Neural progenitor cell (in vitro differentiated cells): ENCODE measurements at places on chromosomes 4 and X.

DNA sequence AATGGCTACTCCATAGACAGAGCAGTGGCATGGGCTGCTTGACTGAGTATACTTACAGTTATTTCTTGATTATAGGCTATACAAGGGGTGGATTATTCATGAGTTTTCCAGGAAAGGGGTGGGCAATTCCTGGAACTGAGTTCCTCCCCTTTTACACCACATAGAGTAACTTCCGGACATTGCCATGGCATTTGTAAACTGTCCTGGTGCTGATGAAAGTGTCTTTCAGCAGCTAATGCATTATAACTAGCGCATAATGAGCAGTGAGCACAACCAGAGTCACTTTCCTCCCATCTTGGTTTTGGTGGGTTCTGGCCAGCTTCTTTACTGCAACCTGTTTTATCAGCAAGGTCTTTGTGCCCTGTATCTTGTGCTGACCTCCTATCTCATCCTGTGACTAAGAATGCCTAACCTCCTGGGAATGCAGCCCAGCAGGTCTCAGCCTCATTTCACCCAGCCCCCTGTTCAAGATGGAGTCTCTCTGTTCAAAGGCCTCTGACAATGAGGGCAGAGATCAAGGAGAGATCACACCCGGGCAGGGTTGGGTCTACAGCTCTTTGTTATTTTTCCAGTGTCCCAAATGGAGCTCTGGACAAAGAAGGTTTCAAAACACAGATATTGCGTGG lies 468.4 kb upstream of the PRKX start:
- DNase-seq: no peak

DNA sequence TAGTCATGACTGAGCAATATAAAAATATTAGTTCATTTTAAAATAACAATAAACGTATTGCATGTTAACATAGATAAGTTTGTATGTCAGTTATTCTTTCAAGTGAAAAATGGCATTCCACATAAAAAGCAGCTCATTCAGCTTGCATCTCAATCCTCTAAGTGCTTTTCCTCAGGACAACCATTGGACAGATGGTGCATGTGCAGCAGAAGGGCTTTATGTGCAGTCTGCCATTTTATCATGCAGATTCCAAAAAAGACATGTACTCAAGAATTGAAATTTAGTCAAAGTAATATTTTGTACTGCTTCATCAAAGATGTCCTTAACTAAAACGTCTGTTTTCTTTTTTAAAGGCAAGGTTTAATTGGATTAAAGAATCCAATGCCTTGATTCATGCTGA lies 93.4 kb downstream of the RS1 start:
- DNase-seq: no peak

- DNase-seq: no peak
Measured at GRCh38 chrX:72685810-72686456, 28.2 kb downstream of the PHKA1 start.

DNA sequence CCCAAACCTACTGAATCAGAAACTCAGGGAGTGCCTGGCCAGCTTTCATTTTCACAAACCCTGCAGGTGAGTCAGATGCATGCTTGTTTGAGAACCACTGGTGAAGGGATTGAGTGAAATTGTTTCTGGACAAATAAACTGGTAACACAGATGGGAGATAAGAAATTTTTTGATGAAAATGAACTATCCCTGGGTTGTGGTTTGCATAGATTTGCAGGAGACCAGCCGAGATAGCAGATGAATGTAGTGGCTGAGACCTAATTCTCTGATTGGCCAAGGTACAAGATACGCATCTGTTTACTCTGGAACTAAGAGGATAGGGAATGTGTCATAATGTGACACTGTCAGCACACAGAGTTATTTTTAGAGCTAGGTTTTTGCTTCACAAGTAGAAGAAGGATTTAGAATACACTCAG lies 117.8 kb upstream of the NOCT start:
- no peak for DNase-seq

GRCh38 chr4:53702334-53703266 lies 111.3 kb upstream of the LNX1 start:
- DNase-seq: peak; percentile 50

DNA sequence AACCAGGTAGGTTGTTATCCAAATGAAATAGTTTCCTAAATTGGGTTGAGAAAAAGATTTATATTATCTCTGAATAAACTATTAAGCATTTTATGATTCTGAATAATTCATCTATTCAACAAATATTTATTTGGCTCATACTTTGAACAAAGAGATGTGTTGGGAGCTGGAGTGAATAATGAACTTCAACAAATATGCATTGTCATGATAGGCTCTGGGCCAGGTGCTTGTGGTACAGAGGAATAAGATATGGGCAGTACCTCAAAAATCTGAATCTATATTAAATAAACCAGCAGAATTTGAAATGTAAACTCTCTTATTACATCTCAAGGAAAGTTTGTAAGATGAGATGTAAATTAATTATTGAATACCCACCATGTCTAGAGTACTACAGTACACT lies 75.7 kb upstream of the DCLK2 start:
- DNase-seq: no peak

- no peak for DNase-seq
Measured at GRCh38 chrX:114372937-114373336, 210.9 kb upstream of the HTR2C start.

DNA sequence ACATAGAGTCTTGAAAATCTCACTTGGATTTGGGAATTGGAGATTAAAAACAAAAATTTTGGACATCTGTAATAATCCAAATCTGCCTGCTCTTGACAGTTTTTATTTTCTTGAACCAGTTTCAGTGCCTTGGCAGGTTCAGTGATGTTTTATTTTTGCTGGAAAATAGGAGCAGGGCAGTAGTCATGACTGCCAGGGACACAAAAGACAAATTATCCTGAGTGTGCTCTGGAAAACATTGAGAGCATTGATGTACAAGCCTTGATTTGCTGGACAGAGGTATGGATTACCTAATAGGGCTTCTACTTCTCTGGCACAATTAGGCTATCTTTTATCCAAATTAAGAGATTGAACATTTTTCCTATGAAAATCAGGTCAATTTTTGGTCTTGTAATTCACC lies 123.4 kb upstream of the SFRP2 start:
- no peak for DNase-seq

GRCh38 chrX:41720125-41720779 lies 3.7 kb upstream of the GPR82 start:
- no peak for DNase-seq

DNA sequence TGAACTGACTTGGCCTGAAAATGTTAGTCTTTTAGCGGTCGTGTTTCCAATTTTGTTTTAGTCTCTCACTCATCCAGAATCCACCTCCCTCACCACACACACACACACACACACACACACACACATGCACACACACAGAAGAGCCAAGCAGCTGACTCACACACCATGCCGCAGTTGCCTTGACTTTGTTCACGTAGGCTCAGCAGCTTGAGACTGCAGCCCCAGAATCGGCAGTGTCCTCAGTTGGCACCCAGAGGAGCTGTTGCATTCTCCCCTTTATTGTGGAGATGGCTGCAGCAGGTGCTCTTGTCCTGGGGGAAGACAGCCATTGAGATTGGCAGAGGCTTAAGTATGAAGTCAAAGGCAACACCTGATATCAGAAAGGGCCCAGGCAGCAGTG lies 20.9 kb upstream of the XPNPEP2 start:
- DNase-seq: no peak

- peak; percentile 79 for DNase-seq
Measured at GRCh38 chr4:120865985-120866384, 56.5 kb downstream of the PRDM5 start.

- DNase-seq: no peak
Measured at GRCh38 chr4:150475763-150476162, 106.2 kb upstream of the MAB21L2 start.

DNA sequence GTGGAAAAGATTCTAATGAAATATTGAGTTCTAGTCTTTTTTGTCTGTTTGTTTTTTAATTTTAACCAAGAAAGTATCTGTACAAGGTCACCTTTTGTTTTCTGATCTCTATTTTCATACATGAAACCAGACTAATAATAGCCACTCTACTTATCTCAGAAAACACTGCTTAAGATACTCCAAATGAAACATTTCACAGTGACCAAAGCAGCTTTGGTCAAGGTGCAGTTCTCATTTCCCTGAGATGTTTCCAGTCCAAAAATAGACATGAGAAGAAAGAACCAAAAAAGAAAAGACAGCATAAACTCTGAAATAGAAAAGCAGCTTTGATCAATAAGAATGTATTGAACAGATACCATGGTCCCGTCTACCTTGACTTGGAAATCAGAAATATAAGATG lies 782.8 kb downstream of the RAB28 start:
- DNase-seq: no peak

GRCh38 chrX:85375333-85375738 lies 4.1 kb downstream of the POF1B start:
- DNase-seq: no peak

- DNase-seq: peak; percentile 2
Measured at GRCh38 chr4:134219043-134219442, 17.5 kb upstream of the PABPC4L start.

DNA sequence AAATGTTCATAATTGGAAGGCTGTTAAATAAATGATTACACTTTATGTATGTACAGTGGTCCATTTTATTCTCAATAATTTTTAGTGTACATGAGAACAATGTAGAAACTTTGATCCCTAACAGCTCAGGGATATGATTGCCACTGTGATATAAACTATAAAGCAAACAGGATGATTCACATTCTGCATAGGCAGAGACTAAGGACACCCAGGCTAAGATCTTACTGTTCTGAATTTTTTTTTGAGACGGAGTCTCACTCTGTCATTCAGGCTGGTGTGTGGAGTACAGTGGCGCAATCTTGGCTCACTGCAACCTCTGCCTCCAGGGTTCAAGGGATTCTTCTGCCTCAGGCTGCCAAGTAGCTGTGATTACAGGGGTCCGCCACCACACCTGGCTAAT lies 186.6 kb downstream of the PDGFC start:
- no peak for DNase-seq

DNA sequence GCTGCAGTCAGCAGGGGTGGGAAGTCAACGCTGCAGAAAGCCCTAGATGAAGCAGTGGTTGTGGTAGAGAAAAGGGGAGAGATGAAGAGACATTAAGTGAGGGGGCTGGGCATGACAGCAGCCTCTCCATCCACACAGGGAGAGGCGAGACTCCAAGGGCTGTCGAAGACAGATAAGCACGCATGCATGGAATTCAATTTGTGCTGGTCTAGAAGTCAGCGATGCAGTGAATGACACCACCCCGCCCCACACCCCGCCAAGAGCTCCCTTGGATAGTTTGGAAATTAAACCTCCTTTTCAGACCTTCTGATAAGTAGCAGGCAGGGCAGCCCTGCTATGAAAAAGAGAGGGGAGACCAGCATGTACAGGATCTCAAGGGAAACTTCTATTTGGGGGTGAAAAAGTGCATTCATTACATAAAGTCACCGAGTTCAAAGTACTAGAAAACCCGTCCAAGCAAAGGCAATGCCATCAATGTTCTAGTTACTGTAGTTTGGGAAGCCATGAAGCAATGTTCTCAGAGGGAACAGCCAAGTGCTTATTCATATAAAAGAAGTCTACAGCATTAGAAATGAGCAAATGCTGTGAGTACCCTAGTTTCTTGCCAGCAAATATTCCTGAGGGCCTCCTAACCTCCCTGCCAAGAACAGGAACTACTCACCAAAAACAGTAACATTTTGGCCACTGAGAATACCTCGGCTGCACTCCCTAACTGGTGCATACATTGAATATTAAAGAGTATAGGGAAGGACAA lies 152.3 kb upstream of the ANXA10 start:
- DNase-seq: peak; percentile 8

DNA sequence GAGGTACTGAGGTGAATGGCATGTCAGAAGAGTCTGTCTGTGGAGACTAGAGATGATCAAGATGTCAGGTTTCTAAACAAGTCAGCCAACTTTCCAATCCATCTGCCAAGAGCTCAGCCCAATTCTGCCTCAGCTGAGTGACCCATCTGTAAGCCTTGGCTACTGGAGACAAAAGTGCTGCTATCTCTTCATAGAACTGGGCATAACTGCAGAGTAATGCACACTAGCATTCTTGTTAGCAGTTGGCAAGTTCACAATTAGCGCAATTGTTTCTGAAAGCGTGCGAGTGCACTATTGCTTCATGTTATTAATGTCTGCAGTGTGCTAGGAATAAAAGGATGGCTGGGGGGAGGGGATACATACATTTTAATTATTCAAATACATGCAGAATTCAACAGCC lies 32.9 kb upstream of the SH3D19 start:
- DNase-seq: no peak

DNA sequence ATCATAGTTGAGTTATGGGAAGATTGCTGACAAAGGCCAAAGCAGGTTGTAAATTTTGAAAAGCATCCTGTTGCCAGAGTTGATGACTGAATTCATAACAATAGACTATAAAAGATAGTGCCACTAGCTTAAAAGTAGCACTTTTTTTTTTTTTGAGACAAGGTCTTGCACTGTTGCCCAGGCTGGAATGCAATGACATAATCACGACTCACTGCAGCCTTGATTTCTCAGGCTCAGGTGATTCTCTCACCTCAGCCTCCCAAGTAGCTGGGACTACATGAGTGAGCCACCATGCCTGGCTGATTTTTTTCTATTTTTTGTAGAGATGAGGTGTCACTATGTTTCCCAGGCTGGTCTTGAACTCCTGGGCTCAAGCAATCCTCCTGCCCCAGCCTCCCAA lies 122.7 kb downstream of the SPOCK3 start:
- DNase-seq: no peak

DNA sequence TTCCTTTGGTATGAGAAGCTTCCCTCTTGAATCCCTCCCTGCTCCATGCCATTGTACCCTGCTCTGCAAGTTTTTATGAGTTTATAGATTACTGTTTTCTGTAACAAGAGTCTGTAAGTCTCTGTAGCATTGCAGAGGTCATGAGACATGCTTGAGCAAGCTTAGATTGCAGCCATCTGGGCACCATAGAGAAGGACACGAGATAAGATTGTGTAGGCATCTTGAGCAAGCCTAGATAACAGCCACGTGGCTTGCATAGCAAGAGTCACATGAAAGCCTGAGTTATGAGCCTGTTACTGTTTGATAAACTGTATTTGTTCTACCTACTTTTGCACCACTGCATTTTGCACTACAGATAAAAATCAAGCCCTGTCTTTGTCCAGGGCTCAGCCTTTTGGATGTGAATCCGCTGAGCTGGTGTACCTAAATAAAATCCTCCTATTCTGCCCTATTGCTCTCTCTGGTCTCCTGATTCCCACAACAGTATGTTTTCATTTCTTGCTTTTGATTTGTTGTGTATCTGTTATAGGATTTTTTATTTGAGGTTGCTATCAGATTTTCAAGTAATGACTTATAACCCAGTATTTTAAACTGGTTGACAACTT lies 127.4 kb upstream of the ANKRD50 start:
- DNase-seq: peak; percentile 8
